Suppressor macrophage (primary cell): ENCODE measurements at places on chromosomes 16 and 17.

- DNase-seq = no peak
Measured at GRCh38 chr16:68995011-68995504, 110.4 kb upstream of the HAS3 start.

DNA sequence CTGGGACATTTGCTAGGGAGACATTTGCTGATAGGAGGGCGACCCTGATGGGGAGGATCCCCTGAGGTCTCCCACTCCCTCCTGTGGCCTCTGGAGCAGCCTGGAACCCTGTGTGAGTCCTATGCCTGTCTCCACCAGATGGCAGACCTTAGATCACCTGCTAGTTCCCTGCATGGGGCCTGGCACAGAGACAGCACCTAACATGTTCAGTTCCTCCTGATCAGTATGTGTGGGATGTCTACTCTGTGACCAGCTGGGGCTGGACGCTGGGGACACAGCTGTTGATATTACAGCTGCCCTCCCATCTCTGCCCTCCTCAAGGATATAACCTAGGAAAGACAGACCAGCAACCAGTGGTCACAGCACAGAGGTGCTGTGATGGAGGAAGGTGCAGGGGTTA lies 1.1 kb upstream of the ADCY7 start:
- DNase-seq = no peak

DNA sequence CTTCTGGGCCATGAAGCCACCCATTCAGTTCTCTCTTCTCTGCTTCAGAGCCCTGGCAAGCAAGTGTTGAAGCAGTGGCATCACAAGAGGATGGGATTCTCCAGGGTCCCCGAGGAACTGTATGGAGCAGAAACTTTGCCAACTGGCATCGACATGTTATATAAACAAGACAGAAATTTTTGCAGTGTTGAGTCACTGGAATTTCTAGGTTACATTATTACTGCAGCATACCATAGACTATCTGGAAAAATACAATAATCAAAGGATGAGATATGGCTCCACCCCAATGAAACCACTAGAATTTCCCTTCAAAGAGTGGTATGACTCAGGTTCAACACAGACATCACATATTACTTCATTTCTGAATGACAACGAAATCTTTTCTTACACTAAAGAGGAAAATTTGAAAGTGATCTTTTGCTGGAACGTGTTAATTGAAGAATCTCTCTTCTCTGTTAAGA lies 343.0 kb upstream of the DYNLRB2 start:
- no peak for DNase-seq

- DNase-seq = peak; percentile 90
Measured at GRCh38 chr16:57084257-57084770, 8.1 kb upstream of the CPNE2 start.

- peak; percentile 81 for DNase-seq
Measured at GRCh38 chr16:30728899-30729672, 19.1 kb upstream of the PHKG2 start.

GRCh38 chr17:36094746-36095145 lies 4.8 kb upstream of the CCL3 start:
- no peak for DNase-seq
